T-cell (primary cell): ENCODE measurements at places on chromosomes 11 and 22. TPM values are rescaled to one million over a fixed set of nuclear protein-coding genes. Genes with fewer than 3 reads are reported as not detected.

DNA sequence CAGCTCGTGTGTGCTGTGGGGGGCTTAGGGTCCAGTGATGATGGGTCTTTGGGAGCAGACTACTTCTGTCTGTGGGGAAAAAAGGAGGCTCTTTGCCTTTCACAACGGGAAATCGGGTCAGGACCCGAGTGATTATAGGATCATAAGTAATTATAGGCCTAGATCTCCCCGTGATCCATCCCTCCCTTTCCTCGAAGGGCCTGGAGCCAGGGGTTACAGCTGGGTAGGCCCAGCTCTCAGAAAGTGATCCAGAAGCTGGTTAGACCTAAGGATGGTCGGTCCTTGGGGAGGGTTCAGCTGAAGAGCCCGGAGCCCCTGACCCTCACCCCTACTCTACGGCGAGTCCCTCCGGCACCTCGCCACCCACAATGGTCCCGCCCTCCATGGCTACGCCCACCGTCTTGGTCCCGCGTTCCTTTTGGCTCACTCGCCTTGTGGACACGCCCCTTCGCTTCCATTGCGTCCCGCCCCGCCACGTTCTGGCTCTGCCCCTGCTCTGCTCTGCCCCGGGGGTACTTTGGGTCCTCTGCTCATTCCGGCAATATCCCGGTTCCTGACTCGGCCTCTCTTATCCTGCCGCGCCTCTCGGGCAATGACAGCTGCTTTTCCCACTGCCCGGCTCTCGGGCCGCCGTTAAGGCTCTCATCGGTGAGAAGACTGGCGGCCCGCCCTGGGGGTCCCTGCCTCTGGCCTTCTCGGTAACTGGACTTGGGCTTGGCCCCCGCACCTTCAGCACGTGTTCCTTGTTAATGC is 5.0 kb downstream of the IGSF22 start:
- DNase-seq = peak; percentile 86

DNA sequence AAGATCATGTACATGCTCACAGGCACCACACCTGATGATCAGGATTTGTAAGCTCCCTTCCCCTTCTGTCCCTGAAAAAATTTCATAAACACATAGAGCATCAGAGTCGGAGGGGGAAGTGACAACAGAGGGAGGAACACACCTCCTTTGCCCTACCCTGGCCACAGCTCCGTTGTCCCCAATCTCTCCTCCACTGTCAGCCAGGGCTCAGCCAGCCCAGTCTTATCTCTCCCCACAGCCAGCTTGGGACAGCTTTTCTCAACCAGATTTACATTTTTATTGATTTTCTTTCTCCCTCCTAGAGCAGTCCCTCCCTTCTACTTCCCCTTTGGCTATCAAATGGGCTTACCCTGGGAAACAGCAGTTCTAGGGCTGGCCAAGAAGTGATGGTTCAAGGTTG is 32.1 kb upstream of the TPBGL start:
- no peak for DNase-seq

- no peak for DNase-seq
These were observed 78.2 kb upstream of the NARS2 start for GRCh38 chr11:78652843-78653239.

Gene ADAMTS8
- 0.12 TPM for total RNA-seq

Gene PNPLA3
- 0.26 TPM for total RNA-seq
